ENCODE measurements at places on chromosomes 7 and 10. TPM values are rescaled to one million over a fixed set of nuclear protein-coding genes. Genes with fewer than 3 reads are reported as not detected.
A peak's percentile ranks its signal among the peaks of the same experiment; 100 is the strongest.

GOLGA7B gene
- 0.26 TPM for total RNA-seq

LEP gene
- under 0.01 TPM for total RNA-seq

LAMB1 gene
- 75.8 TPM for total RNA-seq

DNA sequence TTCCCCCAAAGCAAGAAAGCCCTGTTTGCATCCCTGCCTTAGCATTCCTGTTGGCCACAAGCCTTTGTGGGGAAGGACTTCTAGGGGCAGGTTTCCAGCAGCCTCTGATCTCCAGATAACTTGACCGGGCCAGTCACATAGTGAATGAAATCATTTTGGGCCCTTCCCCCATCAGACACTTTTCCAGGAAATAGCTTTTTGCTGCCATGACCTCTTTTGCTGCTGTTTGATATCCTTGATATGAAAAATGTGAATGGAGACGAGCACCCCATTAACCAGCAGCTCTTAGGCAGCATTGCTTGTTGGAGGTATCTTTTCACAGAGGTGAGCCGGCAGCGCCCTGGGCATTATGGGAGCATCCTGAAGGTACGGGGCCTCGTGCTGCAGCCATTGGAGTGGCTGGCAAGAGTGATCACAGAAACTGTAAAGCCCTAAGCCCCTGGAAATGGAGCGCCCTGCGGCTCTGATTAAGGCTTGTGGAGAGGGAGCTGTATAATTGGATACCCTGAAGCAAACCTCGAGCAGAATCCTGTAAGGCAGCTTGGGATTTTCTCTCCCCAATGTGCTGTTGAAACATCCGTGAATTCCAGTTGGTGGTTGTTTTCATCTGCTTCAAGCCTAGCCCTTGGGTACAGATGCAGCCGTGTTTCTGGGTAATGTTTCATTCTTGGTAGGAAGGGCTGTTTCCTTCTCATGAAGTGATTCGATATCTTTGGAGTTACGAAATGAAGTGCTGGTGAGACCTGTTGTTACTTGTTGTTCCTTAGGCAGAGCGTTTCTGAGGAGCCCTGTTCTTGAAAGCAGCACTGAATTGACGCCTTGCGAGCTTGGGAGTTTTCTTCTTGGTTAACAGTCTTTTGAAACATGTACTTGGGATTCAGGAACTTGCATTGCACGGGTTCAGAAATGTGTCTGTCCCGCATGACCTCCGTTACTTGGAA, 179.0 kb downstream of the PTEN start:
- peak; percentile 98 for DNase-seq
